ENCODE measurements at places on chromosomes 11 and 22.
A peak's percentile ranks its signal among the peaks of the same experiment; 100 is the strongest.

DNA sequence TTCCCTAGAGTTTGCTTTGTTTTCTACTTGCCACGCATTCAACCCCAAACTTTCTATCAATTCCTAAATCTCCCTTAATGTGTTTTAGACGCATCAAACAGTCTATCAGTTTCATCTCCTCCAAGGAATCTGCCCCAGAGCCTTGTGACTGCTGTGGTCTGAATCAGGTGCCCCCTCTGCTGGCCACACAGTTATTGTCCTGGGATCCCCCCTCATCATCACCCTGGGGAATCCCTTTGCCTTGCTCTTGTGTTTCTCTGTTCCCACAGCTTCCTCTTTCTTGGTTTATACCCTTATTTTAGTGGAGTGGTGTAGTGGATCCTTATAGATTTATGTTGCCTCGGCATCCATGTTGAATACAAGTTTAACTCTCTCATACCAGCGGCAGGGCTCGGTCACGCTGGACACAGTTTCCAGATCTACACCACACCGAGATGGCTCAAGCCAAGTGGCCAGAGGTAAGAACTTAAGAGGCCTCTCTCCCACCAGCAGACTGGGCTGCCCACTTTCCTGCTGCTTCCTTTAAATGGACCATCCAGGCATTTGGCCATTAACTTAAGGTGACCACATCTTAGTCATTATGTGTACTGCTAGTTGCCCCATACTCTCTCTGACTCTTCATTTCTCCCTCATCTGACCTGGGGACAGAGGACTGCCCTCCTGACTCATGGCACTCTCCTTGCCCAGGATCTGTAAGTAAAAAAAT, 8.2 kb downstream of the UPB1 start:
- DNase-seq: peak; percentile 12

GRCh38 chr11:106156290-106156937, 79.0 kb downstream of the AASDHPPT start:
- DNase-seq: no peak

- no peak for DNase-seq
Measured at GRCh38 chr11:7320306-7320705, 68.6 kb downstream of the SYT9 start.

DNA sequence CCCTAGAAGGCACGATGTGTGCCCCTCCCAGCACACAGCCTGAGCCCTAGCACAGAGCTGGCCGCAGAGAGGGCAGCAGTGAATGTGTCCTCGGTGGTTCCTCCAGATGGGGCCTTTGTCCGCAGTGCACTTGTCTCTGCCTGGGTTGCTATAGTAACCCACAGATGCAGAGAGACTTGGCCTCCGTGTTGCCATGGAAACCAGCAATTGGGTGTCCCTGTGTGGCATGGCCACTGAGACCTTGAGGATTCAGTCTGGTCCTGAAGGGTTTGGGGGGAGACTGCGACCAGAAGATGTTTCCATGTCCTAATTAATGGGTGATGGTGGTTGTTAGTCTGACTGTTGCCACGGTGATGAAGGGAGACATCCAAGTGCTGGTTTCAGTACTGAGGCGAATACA, 42.6 kb upstream of the TUB start:
- no peak for DNase-seq

- DNase-seq: no peak
Measured at GRCh38 chr22:20625270-20625669, 117.9 kb downstream of the MED15 start.

DNA sequence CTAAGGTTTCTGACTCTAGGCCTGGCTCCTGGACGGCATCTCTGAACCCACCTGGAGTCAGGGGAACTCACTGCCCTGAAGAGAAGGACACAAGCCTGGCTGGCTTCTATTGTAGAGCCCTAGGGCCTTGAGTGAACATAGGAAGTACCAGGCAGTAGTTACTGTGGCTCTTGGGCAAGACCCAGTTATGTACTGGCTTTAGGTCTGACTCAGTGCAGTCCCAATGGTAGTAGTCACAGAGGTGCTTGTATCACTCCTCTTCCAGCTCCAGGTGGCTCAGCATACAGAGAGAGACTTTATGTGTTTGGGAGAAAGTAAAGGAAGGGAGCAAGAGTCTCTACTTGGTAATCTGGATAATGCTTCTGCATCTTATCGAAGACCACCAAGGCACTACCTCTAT, 13.9 kb upstream of the PAK1 start:
- no peak for DNase-seq

- no peak for DNase-seq
Measured at GRCh38 chr22:33747029-33747428, 173.2 kb downstream of the LARGE1 start.

- no peak for DNase-seq
Measured at GRCh38 chr11:82034527-82034926, 699.1 kb downstream of the FAM181B start.

- DNase-seq: no peak
Measured at GRCh38 chr11:1548221-1549070, 23.6 kb downstream of the DUSP8 start.

GRCh38 chr11:115151010-115151409, 353.2 kb downstream of the CADM1 start:
- no peak for DNase-seq

GRCh38 chr22:42915980-42916765, 59.1 kb upstream of the ARFGAP3 start:
- no peak for DNase-seq

DNA sequence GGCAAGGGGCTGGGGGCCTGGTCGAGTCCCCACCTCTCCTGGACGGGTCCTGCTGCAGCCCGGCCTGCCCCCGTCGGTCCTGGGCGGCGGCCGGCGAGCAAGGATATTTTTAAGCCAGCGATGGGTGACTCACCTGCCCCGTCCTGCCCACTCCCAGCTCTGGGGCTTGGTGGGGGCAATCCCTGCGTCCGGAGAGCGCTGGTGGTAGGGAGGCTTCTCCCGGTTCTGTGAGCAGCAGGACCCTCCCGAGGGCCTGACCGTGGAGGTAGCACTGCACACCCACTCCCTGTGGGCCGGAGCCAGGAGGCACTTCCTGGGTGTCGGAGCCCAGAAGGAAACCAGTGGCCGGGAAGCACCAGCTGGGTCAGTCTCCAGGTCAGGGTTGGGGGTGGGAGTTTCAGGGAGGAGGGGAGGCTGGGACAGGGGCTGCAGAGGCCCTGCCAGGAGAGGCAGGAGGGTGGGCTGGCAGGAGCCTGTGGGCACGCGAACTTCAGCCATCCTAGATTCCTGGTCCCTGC, 467 bp downstream of the EPS8L2 start:
- DNase-seq: no peak

DNA sequence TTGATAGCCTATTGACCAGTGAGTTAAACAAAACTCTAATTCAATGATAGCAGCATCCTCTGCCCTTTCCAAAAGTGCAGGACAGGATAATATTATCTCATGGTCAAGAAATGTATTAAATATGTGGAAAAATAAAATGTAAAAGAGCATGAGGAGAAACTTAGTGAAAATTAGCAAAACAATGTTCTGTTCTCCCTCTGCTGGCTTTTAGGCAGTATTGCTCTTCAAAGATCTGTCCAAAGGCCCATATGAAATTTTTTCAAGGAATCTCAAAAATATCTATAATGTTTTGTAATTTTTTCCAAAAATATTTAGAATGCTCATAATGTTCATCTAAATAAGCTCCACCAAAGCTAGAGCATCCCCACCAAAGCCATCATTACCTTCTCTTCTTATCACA, 8.3 kb upstream of the ARL14EP start:
- no peak for DNase-seq

Measured in NCI-H2081 (cell line).